ENCODE measurements at places on chromosomes 3 and 15.

DNA sequence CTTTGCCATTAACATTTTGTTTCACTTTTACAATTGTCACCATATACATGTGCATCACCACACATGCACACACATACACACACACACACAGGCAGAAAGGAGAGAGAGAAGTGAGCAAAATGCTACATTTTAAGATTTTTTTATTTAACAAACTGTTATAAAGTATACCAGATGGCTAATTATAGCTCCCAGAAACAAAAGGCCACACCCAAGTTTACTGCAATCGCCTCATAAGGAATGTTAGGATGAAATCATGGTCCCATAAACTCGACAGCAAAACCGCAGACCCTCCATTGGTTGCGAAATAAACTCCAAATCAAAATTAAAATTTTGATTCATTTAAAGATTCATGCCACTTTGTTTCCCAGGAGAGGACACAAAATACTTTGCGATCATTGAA, 16.1 kb upstream of the C15orf61 start:
- peak; percentile 88 for DNase-seq

DNA sequence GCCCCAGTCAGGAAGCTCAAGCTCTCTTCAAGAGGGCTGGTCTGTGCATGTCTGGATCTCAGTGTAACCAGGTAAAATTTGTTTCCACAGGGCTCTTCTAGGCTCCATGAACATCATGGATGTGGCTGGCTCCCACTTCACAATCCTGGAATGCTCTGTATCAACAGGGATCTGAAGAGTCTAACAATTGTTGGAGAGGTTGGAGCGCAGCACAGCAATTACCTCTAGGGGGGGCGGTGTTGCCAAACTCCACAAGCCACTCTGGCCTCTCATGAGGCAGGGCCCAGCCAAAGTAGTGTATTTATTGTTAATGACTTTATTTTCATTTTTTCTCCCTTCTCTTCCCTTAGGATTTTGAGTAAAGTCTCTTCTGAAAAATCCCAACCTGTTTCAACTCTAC, 6.1 kb upstream of the EIF2B5 start:
- peak; percentile 67 for DNase-seq

DNA sequence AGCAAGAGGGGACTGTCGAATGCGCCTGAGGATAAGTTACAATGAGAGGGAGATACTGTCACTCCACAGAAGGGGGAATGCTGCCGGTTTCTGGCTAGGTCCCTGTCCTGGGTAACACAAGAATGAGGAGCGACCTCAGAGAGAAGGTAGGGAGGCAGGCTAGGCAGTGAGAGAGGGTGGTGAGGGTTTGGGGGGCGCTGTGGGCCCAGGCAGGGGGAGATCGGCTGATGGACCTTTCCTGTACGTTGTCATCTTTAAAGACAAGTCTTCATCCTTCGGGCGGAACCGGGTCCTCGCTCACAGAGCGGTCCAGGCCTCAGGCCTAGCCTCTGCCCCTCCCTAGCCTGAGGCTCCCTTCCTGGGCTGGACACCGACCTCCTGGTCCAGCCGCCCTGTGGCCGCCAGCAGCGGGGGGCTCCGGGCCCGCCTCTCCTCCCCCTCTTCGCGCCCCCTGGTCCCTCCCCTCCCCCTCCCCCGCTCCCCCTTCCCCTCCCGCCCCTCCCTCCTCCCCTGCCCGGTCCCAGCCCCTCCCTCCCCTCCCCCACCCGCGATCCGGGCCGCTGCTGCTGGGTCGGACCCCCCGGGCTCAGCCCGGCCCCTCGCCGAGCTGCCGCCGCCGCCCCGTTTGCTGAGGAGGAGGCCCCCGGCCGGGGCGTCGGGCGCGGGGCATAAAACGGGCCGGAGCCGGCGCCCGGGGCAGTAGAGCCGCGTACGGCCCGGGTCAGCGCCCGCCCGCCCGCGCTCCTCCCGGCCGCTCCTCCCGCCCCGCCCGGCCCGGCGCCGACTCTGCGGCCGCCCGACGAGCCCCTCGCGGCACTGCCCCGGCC, at the start of gene CHRD:
Gene CHRD, plus strand, starts transcription at position 697 of the 827 bp plus-strand sequence. CDS start 265 bp downstream, outside the sequence.
- DNase-seq = no peak

DNA sequence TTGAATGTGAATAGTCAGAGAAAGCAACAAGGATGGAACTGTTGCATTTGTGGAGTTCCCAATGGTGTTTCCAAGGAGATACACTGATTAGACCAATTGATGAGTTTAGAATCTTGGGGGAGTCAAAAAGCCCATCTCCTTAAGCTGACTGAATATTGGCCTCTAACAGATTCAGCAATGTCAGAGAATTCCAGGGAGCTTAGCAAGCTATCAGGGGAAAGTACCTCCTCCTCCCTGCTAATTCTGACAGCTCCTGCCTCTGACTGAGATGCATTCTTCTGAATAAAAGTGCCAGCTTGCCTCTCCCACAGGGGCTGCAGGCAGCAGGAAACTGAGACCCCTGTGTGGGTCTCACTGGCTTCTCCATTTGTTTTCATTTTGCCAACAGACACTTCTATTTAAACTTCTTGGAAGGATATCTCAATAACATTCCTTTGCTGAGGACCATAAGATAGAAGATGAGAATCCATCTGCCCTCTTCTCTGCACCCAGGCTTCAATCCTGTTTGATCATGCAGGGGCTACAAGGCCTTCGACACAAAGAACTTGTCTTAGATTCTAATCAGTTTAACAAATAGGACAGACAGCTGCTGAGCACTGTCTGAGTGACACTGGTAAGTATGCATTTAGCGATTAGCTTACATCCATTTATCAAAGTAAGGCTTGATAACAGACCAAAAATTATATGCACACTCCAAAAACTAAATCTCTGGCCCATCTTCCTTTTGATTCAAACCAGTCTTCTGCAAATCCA, 1080.8 kb downstream of the TUSC7 start:
- peak; percentile 54 for DNase-seq

Data from foreskin fibroblast (primary cell).